ENCODE measurements at places on chromosomes 7 and 10.

GRCh38 chr7:30679664-30680063 is 2.6 kb downstream of the CRHR2 start:
- no peak for DNase-seq

- DNase-seq, result no peak
These were observed 93.8 kb downstream of the ADAM12 start for GRCh38 chr10:126294451-126294850.

- DNase-seq, result no peak
These were observed 429.9 kb upstream of the SEMA3A start for GRCh38 chr7:84624527-84624926.

DNA sequence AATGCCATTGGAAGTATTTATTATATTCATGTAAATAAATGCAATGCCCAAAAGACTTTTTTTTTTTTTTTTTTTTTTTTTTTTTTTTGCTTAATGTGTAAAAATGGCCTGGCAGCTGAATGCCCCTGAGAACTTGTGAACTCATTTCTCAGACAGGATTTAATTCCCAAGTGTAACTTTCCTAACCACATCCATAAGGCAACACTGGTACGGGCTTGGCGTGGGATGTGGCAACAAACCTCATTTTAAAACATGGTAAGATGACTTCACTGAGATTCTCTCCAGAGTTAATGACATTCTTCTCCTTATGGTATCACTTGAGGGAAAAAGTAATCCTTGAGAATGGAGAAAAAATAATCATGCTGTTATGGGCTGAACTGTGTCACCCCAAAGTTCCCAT is 150.4 kb downstream of the DGKI start:
- no peak for DNase-seq

DNA sequence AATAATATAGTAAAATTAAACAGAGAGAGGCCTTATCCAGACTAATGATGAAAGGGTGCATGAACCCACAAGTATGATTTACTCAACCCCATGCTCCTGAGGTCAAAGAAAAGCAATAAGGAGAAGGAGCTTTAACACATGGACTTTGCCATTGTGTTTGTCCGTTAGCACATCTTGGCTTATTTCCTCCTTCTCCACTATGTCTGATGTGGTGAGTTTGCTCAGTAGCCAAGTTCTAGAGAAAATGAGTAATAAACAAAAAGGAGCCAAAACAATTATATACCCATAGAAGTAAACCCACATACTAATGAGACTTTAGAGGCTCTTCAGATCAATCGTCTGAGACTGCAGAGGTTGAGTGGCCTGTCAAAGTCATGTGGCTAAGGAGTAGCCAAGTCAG is 26.1 kb upstream of the ADD3 start:
- DNase-seq, result no peak

DNA sequence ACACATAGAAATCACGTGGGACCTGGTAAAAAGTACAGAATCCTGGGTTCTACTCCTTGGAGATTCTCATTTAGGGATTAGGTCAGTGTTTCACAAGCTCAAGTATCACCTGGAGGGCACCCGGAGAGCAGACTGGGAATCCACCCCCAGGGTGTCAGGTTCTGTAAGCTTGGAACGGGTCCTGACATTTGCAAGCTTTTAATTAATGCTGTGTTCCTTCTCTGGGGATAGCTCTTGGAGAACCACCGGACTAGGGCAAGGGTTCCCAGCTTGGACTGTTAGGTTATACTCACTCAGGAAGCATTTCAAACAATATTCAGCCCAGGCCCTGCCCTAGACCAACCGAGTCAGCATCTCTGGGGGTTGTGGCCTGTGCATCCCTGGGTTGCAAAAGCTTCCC is 23.0 kb downstream of the TCF7L2 start:
- no peak for DNase-seq

DNA sequence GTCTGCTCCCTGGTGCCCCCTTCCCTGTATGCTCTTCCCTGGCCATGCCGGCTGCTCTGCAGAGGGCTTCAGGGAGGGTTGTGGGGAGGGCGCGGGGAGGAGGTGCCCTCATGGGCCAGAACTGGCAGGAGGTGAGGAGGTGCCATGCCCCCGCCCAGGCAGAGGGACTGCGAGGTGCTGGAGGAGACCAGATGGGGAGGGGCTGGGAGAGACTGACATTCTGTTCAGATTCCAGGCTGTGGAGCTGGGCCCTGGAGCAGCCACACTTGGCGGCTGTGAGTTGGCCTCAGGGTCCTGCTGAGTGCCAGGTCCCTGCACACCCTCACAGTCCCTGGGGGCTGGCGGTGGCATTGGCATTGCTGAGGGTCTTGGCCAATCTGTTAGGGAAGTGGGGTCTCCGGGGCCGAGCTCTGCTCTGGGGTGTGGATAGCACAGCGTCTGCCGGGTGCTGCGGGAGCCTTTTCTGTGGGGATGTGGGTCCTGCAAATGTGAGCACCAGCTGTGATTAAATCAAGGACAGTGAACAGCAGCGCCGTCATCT is 25.4 kb downstream of the INPP5A start:
- no peak for DNase-seq

DNA sequence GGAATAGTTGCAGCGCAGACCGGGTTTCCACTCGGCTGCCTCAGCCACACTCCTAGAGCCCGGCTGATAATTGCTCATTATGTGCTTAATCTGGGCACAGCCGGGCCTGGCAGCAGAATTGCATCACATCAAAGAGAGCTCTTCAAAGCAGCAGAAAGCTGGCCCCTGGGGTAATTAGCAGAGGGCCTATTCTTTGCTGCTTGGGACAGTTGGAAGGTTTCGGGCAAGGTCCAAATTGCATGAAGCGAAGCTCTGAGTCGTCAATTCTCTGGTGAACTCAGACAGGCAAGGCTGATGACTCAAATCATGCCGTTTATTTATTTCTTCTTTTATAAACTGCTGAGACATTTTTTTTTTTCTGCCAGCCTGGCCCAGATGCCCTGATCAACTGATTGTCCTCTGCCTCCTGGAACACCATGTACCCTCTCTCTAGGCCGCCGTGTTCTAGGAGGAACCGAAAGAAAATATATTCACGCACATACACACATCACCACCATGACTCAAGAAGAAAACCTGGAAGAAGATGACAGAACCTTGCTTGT is 242.2 kb downstream of the RAB11FIP2 start:
- peak; percentile 72 for DNase-seq

Data from putamen (tissue), 1 donor.